ENCODE measurements at places on chromosomes 11 and 22.

DNA sequence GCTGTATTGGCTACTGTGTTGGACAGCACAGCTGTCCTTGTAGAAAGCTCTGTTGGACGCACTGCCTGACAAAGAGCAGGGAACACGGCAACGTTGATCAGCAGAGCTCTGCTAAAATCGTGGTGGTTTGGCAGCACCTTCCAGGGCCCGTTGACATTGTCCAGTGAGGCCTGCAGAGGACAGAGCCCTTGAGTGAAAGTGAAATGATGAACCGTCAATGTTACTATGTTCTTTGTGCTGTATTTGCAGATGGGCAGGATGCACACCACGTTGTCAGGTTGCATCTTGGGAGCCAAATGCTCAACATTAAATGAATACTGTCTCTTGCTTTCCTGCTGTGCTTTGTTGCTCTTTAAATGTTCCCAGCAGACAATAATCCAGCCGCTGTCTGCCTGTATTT lies 69.7 kb downstream of the NELL1 start:
- DNase-seq = no peak

DNA sequence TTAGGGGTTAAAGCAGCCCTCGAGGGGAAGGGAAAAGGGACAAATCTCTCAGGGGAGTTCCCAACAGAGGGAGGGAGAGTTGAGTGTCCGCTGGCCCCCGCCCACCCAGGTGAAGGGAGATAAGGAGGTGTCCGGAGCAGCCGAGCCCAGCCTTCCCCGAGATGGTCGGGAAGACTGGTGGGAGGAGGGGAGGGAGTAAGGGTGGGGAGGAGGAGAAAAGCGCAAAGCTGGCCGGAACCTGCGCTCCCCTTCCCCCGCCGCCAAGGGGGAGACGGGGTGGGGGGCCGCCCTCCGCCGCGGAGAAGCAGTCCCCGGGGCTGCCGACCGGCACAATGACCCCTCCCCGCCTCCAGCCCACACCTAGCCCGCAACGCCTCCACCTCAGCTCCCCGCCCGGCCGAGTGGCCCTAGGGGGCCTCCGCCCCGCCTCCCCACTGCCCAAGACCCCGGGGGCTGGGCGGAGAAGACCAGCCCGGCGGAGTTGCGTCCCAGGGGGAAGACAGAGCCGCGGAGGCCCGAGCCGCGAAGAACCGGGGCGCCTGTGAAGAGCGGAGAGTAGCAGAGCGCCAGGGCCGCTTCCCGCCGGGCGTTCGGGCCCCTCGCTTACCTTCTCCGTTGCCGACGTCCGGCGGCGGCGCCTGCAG lies 479 bp downstream of the RSF1 start:
- DNase-seq = peak; percentile 2

- DNase-seq = no peak
These were observed 53.3 kb downstream of the TCF20 start for GRCh38 chr22:42217019-42217751.

DNA sequence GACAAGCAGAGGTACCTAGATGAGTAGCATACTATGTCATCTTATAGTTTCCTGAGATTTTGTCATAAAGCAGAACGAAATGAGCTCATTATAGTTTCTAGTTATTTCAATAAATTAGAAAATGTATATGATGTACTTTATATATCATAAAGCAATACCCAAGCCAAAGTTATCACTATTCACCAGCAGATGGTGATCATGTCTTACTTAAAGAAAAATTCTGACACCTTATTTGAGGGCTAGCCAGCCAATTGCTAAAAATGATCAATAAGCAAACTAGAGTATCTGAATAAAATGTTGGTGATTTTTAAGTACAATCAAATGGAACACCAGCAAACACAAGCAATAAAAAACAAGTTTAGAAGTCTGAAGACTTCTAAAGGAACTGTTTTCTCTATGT lies 44.1 kb downstream of the RSF1 start:
- DNase-seq = peak; percentile 35

- no peak for DNase-seq
These were observed 705.0 kb downstream of the NELL1 start for GRCh38 chr11:21374376-21374775.

GRCh38 chr11:65928667-65929066 lies 9.4 kb downstream of the DRAP1 start:
- DNase-seq = no peak

DNA sequence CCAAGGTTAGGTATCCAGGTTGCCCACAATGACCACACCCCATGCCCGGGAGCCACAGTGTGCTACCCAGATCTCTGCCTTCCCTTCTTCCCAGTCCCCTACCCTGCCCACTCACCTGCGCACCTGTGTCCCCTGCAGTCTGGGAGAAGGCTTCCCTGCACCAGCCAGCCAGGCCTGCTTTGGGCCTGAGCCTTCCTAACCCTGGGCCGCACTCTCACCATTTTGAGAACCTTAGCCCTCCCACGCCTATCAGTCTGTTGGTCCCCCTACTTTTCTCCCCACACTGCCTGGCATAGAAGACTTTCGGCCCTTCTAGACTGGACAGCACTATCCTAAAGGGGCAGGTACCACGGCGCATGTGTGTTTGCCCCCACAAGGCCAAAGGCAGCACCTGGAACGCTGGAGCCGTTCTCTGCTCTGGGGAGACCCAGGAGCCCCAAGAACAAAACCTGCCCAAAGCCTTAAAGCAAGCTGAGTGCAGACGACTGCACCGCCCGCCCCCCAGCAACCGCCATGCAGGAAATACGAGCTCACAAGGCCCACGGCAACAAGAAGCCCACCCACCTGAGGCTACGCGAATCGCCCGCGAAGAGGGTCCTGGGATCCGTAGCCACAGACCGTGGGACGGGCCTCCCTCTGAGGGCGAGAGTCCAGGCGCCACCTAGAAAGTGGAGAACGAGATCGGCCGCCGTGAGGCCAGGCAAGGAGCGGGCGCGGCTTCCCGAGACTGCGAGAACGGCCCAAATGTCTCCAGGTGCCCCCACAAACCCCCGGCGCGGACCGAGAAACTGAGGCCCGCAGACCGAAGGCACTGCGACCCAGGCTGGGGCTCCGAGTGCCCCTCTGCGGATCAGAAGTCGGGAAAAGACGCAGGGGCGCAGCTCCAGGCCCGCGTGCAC lies 546 bp downstream of the GNB1L start:
- no peak for DNase-seq

GRCh38 chr11:128305588-128305987 lies 281.8 kb downstream of the ETS1 start:
- no peak for DNase-seq

GRCh38 chr11:2688381-2689231 lies 11.2 kb downstream of the KCNQ1OT1 start:
- DNase-seq = no peak

- DNase-seq = no peak
These were observed 229.2 kb downstream of the SBF2 start for GRCh38 chr11:10064828-10065227.

DNA sequence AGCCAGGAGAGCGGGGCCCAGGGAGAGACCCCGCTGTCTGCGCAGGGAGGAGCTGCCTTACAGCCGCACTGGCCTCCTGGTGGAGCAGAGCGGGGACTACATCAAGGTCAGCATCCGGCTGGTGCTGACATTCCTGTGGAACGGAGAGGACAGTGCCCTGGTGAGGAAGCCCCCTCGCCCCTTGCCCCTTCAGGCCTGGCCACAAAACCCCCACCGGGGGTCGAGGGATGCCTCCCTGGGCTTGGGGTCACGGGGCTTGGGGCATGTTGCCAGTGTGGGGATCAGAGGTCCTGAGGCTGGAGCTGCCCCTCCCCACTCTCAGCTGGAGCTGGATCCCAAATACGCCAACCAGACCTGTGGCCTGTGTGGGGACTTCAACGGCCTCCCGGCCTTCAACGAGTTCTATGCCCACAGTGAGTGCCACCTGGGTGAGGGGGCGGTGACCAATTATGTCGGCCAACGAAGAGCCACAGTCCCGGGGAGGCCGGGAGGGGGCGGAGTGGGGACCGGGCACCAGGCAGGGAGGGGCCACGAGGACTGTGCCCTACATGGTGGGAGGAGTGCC lies 4.2 kb downstream of the MUC5B start:
- no peak for DNase-seq

DNA sequence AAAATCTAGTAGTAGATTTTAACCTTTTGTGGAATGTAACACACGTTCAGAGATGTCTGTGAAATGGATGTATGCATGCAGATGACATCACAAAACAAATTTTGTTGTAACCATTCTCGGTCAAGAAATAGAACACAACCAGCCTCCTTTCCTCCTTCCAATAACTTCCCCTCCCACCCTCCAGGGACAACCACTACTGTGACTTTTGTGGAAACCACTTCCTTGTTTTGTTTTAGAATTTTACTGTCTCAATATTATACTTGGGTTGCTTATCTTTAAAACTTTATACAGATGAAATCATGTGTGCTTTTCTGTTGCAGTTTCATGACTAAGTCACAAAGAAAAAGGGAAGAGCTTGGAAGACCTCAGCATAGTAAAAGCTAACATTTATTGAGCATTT lies 189.4 kb upstream of the NCAM1 start:
- peak; percentile 56 for DNase-seq

DNA sequence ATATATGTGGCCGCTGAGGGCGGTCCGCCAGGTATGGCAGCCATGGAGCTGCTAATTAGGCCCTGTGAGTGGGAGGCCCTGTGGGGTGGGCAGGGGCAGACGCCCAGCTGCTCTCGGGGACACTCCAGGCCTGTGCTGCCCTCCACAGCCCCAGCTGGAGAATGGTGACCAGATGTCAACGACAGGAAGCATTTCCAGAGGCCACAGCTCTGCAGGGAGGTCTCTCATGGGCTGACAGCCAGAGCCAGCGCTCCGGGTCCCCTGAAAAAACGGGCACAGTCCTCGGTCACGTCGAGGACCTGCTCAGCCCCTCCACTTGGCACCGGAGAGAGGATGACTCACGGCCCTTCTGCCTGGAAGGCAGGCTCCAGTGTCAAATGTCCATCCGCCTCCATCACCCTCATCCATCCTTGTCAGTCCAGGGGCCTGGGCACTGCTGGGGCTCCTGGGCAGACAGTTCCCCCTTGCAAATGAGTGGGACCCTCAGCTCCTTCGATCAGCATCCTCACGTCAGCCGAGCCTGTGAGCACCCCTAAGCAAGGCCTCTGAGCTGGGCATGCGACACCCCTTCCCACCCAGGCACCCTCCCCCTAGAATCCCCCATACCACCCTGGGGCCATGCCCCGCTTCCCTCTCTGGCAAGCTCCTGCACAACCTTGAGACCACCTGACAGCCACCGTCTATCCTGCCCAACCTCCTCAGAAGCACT lies 1.9 kb downstream of the BID start:
- peak; percentile 45 for DNase-seq

DNA sequence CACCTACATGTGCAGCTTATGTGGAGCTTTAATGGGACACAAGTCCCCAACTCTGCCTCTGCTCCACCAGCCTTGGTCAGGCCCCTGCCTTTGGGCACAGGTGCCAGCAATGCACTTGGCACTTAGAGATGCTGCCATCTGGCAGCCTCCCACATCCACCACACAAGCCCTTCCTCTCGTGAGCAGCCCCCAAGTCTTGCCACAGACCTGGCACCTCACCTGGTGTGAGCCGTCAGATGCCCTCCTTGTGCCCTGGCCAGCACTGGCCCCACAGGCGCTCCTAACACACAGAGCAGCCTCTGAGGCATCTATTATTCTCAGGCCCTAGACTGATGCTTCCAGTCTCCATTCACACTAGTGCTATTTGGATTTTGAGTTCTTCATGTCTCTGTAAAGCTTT lies 24.5 kb upstream of the SERPIND1 start:
- no peak for DNase-seq

DNA sequence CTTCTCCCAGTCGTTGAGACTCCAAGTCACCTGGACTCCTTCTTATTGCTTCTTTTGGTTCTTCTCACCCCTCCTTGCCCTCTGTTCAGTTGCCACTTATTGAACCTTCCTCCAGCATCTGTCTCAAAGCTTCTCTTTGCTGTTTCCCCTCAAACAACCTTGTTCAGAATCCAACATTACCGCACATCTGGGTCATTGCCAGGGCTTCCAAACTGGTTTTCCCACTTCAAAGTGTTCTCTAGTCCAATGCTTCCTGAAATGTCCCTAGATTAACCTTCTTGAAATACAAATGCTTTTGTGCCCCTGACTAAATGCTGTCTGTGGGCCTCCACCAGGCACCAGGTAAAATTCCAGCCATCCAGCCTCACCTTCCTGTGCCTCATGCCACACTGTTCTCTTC lies 100.8 kb upstream of the TTC12 start:
- DNase-seq = no peak

DNA sequence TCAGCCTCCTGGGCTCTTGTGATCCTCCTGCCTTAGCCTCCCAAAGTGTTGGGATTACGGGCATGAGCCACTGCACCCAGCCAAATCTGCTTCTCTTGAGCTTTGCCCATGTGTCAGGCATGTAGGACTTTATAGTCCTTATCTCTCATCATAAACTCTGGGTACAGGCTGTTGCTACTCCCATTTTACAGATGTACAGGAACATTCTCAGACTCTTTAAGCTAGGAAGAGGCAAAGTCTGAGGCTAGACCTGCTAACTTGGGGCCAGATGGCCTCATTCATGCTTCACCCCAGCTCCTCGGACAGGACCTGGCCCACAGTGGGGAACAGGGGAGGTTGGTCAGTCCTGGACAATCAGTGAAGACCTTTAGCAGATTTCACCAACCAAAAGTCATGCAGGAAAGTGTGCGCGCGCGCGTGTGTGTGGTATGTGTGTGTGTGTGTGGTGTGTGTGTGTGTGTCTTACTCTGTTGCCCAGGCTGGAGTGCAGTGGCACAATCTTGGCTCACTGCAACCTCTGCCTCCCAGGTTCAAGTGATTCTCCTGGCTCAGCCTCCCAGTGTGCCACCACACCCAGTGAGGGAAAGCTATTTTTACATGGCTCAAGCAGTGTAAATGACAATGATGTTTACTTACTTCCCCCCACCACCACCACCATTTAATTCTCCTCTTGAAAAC lies 23.8 kb downstream of the YDJC start:
- DNase-seq = no peak

- no peak for DNase-seq
These were observed 517.4 kb downstream of the TMEM135 start for GRCh38 chr11:87555101-87555500.

DNA sequence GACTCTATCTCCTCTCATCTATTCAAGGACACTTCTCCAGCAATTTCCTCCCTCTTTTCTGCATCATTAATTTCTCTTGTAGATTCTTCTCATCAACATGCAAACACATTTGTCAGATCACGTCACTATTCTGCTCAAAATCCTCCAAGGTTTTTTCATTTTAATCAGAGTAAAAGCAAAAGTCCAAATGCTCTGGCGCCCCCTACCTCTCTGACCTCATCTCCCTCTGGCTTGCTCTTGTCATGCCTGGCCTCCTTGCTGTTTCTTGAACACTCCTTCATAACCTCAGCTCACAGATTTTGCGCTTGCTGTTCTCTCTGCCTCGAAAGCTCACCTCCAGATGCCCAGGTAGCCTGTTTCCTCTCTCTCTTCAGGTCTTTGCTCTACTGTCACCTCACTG lies 22.4 kb downstream of the RTCB start:
- DNase-seq = peak; percentile 55

DNA sequence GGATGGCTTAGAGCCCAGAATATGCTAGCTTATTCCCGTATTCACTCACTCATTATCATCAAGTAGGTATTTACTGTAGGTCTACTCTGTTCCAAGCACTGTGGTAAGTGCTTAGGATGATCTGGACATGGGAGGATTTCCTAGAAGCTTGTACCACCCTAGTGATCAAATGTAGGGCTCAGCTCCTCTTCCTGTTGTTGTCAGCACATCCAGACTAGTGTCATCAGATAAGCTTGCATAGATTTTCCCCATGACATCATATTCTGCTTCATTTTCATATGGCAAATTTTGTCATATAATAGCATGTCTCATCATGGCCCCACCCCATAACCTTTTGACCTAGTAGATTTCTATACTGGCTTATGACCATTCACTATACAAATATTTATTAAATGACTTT lies 19.3 kb upstream of the NUCB2 start:
- no peak for DNase-seq

Data from suppressor macrophage (primary cell).